ENCODE measurements at places on chromosomes 2 and 18. TPM values are rescaled to one million over a fixed set of nuclear protein-coding genes. Genes with fewer than 3 reads are reported as not detected.

Gene SPHKAP
- 75.5 TPM for total RNA-seq

Gene PRSS56
- total RNA-seq = not detected

Gene PAX3
- 1.7 TPM for total RNA-seq

Gene CREG2
- total RNA-seq = not detected

Gene TUBA3E
- total RNA-seq = 1.6 TPM

Gene MYO5B
- total RNA-seq = 7.7 TPM

Gene TMEM214
- total RNA-seq = 41.0 TPM

Gene SLC23A3
- total RNA-seq = 0.55 TPM

Data from right atrium auricular region (tissue), 2 donors.